HS-5 (cell line): ENCODE measurements at places on chromosomes 16 and 17.

GRCh38 chr17:57894848-57895247 is 45.0 kb upstream of the MRPS23 start:
- no peak for DNase-seq

DNA sequence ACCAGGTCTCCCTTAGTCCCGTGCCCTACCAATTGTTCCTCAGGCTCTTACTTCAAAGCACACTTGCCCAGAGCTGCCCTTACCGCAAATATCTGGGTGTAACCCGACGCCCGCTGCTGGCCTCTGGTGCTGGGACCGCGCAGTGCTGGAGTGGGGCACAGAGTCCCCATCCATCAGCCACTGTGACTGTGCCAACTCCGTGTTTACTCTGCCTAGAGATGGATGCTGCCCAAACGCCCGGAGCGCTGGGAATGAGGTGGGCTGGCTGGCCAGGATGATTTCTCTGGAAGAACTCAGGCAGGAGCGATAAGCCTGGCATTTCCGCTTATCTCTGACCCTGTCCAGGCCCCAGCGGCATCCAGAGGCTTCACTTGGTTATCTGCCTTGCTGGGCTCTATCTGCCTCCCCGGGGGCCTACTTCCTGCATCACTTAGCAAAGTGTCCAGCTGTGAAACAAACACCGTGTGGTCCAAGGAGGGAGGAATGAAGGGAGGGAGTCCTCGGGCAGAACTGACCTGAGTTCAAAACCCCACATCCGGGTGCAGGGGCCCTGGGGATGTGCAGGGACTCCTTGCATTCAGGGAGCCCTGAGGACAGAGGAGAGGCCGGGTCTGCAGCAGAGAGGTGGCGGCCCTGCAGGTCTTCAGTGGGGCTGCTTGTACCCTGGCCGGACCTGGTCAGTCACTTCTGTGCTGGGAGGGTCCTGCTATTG is 9.4 kb upstream of the MYLK3 start:
- no peak for DNase-seq

- no peak for DNase-seq
These were observed 53.7 kb downstream of the PLD6 start for GRCh38 chr17:17152385-17152784.

- no peak for DNase-seq
These were observed at the start of gene TMEM132E for GRCh38 chr17:34579017-34579946. TMEM132E (plus strand) TSS chr17:34579582; CDS start chr17:34581077, 1,495 bp downstream.

DNA sequence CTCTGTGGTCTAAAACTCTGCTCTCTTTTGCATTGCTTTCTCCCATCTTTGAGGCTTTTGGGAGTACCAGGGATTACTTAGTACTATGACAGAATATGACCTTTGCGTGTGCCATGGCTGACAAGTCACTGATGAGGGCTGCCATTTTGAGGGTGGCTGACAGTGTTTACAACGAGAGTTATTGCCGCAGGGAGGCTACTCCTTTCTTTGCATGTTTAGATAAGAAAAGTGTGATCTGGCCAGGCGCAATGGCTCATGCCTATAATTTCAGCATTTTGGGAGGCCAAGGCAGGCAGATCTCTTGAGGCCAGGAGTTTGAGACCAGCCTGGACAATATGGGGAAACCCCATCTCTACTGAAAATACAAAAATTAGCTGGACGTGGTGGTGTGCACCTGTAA is 77.5 kb downstream of the GSG1L start:
- no peak for DNase-seq

- no peak for DNase-seq
These were observed 7.4 kb downstream of the CBFB start for GRCh38 chr16:67036323-67036741.

GRCh38 chr16:4461250-4462085 is 13.0 kb downstream of the NMRAL1 start:
- no peak for DNase-seq
